ENCODE measurements at places on chromosomes 13 and 19. TPM values are rescaled to one million over a fixed set of nuclear protein-coding genes. Genes with fewer than 3 reads are reported as not detected.
A peak's percentile ranks its signal among the peaks of the same experiment; 100 is the strongest.

DNA sequence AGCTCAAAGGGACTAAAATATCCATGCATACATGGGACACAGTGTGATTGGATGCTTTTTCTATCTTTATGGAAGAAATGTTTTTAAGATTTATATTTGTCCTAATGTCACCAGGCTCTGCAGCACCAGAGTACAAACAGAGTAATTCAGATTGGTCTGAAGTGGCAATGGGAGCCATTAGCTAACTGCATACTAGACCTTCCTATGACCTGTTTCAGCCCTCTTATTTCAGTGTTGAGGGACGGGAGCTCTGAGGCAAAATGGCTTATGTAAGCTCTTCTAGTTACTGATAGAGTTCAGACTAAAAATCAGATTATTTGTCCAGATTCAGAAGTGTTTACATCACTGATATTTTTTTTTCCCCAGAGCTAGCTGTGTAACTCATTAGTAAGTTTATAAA is 4.9 kb downstream of the SLAIN1 start:
- DNase-seq = no peak

ZNF699 gene
- 5.2 TPM for total RNA-seq

DNA sequence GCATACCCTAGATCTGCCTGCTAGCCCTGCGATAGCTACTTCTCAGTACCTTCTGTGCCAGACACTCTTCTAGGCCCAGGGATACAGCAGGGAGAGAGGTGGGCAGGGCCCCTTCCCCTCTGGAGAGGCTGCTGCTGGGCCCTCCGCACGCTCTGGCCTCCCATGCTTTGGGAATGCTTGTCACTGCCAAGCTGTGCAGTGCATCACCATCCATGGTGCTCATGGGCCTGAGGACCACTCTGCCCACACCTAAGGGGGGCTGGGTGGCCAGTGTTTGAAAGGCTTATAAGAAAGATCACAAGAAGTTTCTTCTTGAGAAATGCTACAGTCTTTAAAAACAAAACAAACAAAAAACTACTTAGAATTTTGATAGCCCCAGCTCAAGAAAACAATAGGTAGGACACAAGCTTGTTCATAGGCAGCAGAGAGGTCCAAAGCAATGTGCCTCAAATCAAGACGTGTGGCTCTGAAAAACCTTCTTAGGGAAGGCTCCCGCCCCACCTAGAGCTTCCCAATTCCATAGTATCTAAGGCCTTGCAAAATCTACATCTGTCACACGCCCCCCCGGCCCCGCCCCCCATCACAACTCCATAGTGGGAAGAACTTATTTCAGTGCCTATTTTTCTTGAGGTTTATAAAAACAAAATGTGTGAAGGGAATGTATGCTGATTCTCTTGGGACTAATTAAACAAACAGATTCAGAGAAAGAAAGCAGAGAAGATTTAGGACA is 145.8 kb downstream of the TM9SF2 start:
- no peak for DNase-seq

TUBA3C gene
- total RNA-seq = not detected

DNA sequence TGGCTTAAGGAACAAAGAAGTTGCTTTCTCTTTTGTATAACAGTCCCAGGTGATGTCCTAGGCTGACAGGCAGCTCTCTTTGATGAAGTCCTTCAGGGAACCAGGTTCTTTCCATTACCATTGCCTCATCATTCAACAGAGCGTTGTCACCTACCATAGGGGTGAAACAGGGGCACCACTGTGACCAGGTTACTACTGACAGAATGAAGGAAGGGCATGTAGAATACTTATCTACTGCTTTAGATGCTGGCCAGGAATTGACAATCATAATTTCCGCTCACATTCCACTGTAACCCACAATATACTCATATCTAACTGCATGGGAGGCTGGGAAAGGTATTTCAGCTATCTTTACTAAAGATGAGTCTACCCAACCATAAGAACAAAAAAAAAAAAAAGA is 148.0 kb upstream of the FNDC3A start:
- DNase-seq = peak; percentile 24

GRCh38 chr13:63460462-63461090 is 2044.9 kb upstream of the PCDH20 start:
- DNase-seq = no peak

- no peak for DNase-seq
Measured at GRCh38 chr13:51325837-51326236, 13.7 kb upstream of the SERPINE3 start.

DNA sequence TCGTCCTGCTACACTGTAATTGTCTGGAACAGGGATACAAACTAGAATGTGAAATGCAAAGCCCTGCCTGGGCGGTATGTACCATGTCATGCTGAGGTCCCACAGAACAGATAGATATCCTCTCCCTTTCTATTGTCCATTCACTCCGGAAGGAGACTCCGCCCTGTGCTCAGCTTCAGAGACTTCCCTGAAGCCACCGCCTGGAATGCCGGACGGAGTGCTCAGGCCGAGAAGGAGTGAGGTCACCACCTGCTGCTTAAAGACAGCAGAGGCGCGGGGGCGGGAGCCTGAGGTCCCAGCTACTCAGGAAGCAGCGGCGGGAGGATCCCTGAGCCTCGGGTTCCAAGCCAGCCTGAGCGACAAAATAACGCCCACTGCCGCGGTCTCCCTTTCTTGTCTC is 890 bp upstream of the ZNF611 start:
- peak; percentile 17 for DNase-seq

MEIOSIN gene
- not detected for total RNA-seq

DNA sequence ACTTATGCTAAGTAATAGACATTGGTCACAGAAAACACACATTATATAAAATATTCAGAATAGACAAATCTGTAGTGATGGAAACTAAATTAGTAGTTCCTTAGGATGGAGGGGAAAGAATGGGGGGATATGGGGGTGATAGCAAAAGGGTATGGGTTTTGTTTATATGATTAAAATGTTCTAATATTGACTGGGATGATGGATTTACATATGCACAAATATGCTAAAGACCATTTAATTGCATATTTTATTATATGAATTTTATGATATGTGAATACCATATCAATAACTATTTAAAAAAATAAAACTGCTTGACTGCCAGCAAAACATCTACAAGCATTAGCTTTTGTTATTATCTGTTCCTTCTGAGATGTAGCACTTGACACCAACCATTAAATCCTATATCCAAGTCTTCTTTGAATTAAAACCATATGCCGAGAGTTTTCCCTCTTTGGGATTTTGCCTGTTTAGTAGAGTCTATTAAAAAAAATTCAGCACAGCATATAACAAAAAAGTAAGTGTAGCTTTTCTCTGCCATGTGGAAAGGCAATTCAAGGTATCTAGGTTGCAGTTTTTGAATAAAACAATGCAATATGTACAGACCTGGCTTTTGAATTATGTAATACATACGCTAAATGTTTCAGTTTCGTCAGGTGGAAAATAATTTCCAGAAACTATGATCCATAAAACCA is 2584.1 kb upstream of the PCDH20 start:
- DNase-seq = no peak

GRCh38 chr13:98033277-98034247 is 80.1 kb downstream of the IPO5 start:
- no peak for DNase-seq

DNA sequence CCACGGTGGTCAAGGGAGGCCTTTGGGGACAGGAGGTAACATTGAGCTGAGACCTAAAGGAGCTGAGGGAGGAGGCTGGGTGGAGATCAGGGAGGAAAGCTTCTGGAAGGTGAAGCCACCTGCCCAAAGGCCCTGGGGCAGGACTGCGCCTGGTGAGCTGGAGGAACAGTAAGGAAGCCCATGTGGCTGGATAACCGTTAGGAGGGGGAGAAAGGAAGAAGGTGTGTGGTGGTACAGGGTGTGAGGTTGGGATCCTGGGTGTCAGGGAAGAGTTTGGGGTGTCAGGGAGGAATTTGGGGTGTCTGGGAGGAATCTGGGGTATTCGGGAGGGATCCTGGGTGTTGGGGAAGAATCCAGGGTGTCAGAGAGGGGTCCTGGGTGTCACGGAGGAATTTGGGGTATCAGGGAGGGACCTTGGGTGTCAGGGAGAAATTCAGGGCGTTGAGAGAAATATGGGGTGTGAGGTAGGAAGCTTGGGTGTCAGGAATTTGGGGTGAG is 695 bp downstream of the TICAM1 start:
- no peak for DNase-seq

MBD3L3 gene
- total RNA-seq = not detected

DNA sequence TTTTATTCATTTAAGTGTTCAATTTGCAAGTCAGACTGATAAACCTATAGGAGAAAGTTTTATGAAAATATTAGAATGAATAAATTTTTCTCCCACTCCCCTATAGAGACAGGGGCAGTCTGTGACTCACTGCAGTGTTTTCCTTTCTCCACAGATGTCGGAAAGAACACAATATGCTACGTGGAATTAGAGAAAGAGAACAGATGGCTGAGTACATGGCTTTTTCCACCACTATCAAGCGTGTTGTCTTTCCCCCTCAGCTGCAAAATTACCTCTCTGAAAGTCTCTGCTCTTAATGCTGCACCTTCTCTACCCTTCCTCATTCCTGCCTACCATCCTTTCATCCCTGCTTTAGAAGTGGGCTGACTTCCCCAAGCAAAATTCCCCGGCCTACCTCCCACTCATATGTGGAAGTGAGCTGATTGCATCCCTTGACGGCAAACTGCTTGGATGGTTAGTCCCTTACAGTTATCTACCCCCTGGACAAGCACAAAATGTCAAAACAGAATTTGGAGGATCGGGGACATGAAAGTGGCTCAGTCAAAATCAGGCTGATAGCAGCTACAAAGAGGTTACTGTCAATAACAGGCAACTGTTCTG is 30.0 kb downstream of the FLT1 start:
- no peak for DNase-seq

CLEC4G gene
- not detected for total RNA-seq

- no peak for DNase-seq
Measured at GRCh38 chr13:43770871-43771270, 15.9 kb downstream of the ENOX1 start.

DNA sequence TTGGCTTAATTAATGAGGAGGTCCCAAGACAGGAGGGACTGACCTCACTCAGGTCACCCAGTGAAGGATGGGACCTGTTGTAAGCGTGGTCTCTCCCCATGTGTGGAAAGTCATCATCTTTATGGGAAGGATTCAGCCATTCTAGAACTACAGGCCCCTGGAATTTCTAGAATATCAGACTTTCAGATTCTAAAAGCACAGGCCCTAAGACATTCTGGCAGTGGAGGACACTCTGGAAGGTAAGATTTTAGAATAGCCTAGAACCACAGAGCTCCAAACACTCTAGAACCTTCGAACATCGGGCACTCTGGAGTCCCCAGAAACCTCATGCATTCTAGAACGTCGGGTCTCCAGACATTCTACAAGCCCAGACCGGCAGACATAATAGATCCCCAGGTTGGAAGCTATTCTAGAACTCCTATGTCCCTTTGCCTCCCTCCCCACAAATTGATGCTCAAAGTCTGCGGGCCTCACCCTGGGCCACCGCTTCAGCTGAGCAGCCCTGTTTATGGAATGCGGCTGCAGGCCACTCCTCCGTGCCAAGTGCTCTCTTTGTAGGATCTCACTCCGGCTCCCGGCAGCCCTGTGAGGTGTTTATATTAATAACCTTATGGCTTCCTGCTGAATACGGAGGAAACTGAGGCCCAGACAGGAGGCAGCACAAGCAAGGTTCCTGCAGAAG is 1.9 kb upstream of the KLK15 start:
- no peak for DNase-seq

COX6B1 gene
- 432 TPM for total RNA-seq

GRCh38 chr13:26837997-26838396 is 77.4 kb upstream of the GPR12 start:
- no peak for DNase-seq

DNA sequence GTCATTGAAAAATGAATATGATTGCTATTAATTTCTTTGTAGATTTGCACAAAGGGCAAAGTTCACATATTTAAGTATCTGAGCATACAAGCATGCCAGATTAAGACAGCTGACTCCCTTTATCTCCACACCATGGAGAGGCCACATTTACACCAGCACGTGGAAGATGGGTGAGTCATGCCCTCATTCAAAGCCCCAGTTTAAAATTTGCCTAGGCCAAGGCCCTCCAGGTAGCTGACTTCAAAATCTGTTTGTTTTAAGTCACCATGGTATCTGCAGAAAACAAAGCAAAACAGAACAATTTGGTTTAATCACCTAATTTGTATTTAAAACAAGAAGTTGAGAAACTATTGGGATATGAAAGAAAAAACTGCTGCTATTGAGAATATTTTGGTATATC is 109.2 kb downstream of the ESD start:
- peak; percentile 44 for DNase-seq

GRCh38 chr13:99757756-99758459 is 213.7 kb downstream of the ZIC5 start:
- DNase-seq = no peak

GRCh38 chr13:112759053-112759452 is 69.2 kb downstream of the ATP11A start:
- no peak for DNase-seq

APOC4 gene
- total RNA-seq = not detected

GRCh38 chr13:21232599-21232998 is 56.1 kb downstream of the MRPL57 start:
- no peak for DNase-seq

BRSK1 gene
- total RNA-seq = 5.8 TPM

- DNase-seq = no peak
Measured at GRCh38 chr13:30193279-30194234, 113.8 kb downstream of the KATNAL1 start.

SHISA2 gene
- total RNA-seq = not detected

DNA sequence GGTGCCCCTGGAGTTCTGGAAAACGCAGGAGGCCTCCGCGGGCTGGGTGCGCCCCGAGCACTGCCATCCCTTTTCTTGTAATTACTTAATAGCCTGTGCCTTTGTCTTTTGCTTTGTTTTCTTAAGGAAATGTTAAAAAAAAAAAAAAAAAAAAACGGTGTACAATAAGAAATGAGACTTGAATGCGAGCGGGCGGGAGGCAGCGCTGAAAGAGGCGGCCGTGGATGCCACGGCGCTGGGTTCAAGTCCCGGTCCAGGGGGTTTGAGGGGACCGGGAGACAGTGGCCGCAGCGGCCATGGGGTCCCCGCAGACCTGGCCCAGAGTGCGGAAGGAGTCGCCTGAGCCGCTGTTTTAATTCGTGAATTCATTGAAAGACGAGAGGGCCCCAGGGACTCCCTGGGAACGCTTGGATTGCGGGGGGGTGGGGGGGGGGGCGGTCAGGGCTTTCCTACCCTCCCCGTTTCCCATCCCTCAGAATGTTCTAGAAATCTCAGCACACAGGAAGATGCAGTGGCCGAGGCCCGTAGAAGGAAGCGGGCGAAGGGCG is 349.2 kb upstream of the ARGLU1 start:
- DNase-seq = no peak

GRCh38 chr13:72259528-72259927 is 392.5 kb upstream of the DACH1 start:
- no peak for DNase-seq

ATP13A1 gene
- 53.1 TPM for total RNA-seq

DNA sequence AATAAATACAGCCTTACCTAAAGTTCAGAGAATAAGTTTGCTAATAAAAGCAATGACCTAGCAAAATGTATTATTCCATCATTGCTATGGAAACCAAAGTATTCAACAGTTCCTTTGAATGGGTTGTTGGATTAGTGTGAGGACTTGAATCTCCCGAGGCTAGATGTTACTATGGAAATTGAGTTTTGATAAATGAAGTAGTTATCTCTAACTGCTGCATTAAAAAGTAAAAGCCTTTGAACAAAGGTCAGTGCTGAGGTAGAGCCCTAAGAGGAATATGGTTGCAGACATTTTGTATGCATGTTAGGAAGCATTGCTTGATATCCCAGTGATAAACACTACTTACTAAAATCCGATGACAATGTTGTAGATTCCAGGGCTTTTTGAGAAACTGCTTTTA is 6.2 kb downstream of the KLF5 start:
- DNase-seq = no peak

Data from activated CD8-positive, alpha-beta T cell treated with anti-CD3 and anti-CD28 coated beads for 36 hours (primary cell).